Vagina (tissue), 2 donors: ENCODE measurements at places on chromosomes 7 and 10. TPM values are rescaled to one million over a fixed set of nuclear protein-coding genes. Genes with fewer than 3 reads are reported as not detected.

Gene NPTX2
- 13.0 TPM for total RNA-seq

Gene ADRA2A
- 14.2 TPM for total RNA-seq

- no peaks in the 10 kb centered on the region for H3K36me3 ChIP-seq
- no peak for DNase-seq
- H3K4me3 ChIP-seq, result no peak overlapping the region
- H3K4me1 ChIP-seq, result no peaks in the 10 kb centered on the region
- H3K27me3 ChIP-seq, result no peaks in the 10 kb centered on the region
- no peak overlapping the region for H3K27ac ChIP-seq
Measured at GRCh38 chr10:14093730-14094484, 236.8 kb downstream of the FRMD4A start.

Gene CRHR2
- total RNA-seq, result not detected

DNA sequence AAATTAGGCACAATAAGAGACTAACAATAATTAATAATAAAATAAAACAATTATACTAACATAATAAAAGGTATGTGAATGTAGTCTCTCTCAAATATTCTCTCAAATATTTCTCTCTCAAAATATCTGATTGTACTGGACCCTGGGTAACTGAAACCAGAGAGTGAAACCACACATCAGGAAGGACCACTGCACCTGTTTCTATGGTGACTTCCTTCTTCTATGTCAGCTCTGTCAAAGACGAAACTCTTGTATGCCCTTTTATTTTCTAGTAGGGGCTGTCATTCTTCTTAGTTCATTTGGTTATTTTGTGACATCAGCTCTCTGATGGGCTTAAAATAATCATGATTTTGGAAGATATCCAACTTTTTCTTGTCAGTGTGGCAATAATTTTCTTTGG is 428.0 kb upstream of the TPK1 start:
- no peaks in the 10 kb centered on the region for H3K27me3 ChIP-seq
- H3K27ac ChIP-seq, result no peak overlapping the region
- H3K36me3 ChIP-seq, result no peaks in the 10 kb centered on the region
- no peak overlapping the region for H3K4me3 ChIP-seq

Gene KCP
- 1.2 TPM for total RNA-seq

- H3K27me3 ChIP-seq, result no peaks in the 10 kb centered on the region
- no peaks in the 10 kb centered on the region for H3K36me3 ChIP-seq
- H3K27ac ChIP-seq, result no peak overlapping the region
Measured at GRCh38 chr7:124692425-124692824, 73.2 kb downstream of the GPR37 start.

- no peaks in the 10 kb centered on the region for H3K36me3 ChIP-seq
- H3K27me3 ChIP-seq, result no peaks in the 10 kb centered on the region
- no peaks in the 10 kb centered on the region for H3K4me1 ChIP-seq
- no peak for DNase-seq
- H3K4me3 ChIP-seq, result no peak overlapping the region
Measured at GRCh38 chr10:130804281-130804680, 507.2 kb downstream of the TCERG1L start.

DNA sequence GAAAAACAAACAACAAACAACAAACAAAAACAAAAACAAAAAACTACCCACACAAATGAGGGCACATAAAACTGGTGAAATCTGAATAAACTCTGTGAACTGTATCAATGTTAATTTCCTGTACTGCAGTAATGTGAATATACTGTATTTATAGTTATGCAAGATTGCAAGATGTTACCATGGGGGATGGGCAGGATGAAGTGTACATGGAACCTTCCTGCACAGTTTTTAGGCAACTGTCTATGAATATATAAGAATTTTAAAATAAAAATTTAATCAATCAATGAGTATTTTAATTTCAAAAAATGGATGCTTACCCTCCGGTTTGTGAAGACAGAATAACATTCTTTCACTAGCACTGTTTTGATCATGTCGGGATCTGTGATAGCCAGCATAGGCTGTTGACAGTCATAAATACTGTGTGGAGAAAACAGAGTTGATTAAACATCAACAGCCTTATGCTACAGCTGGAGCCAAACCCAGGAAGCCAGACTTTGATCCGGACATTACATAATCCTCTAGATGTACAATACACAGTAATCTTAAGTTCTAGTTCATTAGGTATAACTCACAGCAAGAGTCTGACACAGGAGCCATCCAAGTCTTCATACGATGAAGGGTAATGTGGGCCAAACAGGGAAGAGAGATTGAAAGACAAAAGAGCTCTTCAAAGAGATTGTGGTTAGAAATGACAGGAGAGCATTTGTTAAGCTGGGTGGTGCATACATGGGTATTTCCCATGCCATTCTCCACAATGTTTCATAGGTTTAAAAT is 14.8 kb downstream of the CYP3A7 start:
- H3K27ac ChIP-seq, result no peak overlapping the region
- H3K4me1 ChIP-seq, result no peaks in the 10 kb centered on the region
- H3K4me3 ChIP-seq, result no peak overlapping the region

- peaks cover 31% of the 10 kb centered on the region for H3K4me1 ChIP-seq
- no peaks in the 10 kb centered on the region for H3K36me3 ChIP-seq
- H3K27me3 ChIP-seq, result no peaks in the 10 kb centered on the region
Measured at GRCh38 chr10:102312683-102313082, 67.4 kb downstream of the GBF1 start.

Gene ENTPD7
- total RNA-seq, result 6.6 TPM

Gene PNLIPRP2
- not detected for total RNA-seq

GRCh38 chr7:30412782-30413504 is 65.6 kb downstream of the NOD1 start:
- no peaks in the 10 kb centered on the region for H3K4me1 ChIP-seq
- H3K36me3 ChIP-seq, result no peaks in the 10 kb centered on the region
- H3K27me3 ChIP-seq, result no peaks in the 10 kb centered on the region
- no peak overlapping the region for H3K4me3 ChIP-seq

DNA sequence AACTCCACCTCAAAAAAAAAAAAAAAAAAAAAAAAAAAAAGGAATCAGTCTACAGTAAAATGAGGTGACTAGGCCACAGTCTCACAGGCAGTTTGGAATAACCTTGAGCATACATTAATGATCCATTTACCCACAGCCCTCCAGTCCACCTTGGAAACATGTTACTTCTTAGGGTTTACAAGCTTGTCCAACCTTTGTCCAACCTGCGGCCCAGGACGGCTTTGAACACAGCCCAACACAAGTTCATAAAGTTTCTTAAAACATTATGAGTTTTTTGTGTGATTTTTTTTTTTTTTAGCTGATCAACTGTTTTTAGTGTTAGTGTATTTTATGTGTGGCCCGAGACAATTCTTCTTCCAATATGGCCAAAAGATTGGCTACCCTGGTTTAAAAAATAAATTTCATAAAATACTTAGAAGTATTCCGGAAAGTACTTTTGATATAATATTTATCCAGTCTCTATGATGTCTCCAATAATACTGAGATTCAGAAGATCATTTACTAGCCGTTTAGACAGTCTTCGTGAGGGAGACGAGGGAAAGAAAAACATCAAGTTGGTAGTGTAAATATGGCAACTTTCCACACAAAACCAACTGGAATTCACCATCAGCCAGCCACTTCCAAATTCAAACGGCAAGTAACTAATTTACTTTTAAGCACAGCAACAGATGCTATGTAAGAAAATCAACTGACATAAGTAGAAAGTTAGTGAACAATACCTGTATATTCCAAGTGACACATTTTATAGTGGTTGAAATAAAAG is 9.9 kb downstream of the BAZ1B start:
- no peak overlapping the region for H3K27ac ChIP-seq
- peaks cover 29% of the 10 kb centered on the region for H3K4me1 ChIP-seq
- no peaks in the 10 kb centered on the region for H3K27me3 ChIP-seq
- DNase-seq, result no peak
- peaks cover 64% of the 10 kb centered on the region for H3K36me3 ChIP-seq
- H3K4me3 ChIP-seq, result no peak overlapping the region

GRCh38 chr7:20238754-20239324 is 21.7 kb upstream of the MACC1 start:
- H3K4me1 ChIP-seq, result peaks cover 7% of the 10 kb centered on the region
- no peak for DNase-seq
- H3K27ac ChIP-seq, result no peak overlapping the region
- H3K27me3 ChIP-seq, result no peaks in the 10 kb centered on the region
- no peaks in the 10 kb centered on the region for H3K36me3 ChIP-seq

DNA sequence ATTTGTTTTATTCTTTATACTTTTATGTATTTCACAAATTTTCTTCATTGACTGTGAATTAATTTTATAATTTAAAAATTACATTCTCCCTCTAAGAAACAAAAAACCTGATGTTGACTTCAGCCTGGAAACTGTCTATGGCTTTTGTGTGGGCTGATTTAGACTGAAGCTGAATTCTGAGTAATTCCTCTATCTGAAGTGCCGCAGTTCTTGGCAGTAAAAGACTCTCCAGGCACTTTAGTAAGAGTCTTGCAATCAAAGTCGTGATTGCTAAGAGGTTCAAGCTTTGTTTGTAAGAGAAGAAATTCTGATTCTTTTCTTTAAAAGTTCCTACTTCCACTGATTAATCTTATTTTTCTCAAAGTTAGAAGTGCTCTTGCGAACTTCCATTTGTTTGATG is 3.4 kb upstream of the CEP41 start:
- no peak for DNase-seq
- no peak overlapping the region for H3K27ac ChIP-seq
- H3K27me3 ChIP-seq, result no peaks in the 10 kb centered on the region
- peaks cover 10% of the 10 kb centered on the region for H3K4me1 ChIP-seq
- H3K4me3 ChIP-seq, result no peak overlapping the region

DNA sequence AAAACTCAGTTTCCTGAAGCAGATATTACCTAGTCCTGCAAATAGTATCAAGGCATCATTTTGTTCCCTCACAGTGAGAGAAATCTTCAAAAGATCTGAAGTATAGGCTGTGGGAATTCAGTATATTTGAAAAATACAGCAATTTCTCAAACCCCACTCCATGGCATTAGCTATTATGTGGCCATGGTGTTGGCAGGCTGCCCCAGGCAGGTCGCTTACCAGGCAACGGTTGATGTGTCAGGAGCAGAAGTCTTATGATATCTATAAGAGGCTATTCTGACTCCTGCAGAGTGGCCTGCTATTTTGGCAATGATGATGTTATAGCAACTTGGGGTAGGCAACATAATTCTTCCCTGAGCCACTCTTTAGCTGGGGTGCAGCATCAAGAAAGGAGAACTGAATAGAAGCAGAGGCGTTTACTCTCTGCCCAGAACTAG is 187.9 kb downstream of the PLXDC2 start:
- H3K27ac ChIP-seq, result peak overlapping the region; percentile 47
- no peaks in the 10 kb centered on the region for H3K27me3 ChIP-seq
- peaks cover 7% of the 10 kb centered on the region for H3K36me3 ChIP-seq
- H3K4me1 ChIP-seq, result peaks cover 21% of the 10 kb centered on the region

Gene HOXA6
- 1.7 TPM for total RNA-seq

- H3K27me3 ChIP-seq, result no peaks in the 10 kb centered on the region
- no peak for DNase-seq
- no peaks in the 10 kb centered on the region for H3K36me3 ChIP-seq
- no peaks in the 10 kb centered on the region for H3K4me1 ChIP-seq
- no peak overlapping the region for H3K4me3 ChIP-seq
Measured at GRCh38 chr10:69769395-69769992, 32.2 kb upstream of the COL13A1 start.

Gene TEX47
- total RNA-seq, result not detected

DNA sequence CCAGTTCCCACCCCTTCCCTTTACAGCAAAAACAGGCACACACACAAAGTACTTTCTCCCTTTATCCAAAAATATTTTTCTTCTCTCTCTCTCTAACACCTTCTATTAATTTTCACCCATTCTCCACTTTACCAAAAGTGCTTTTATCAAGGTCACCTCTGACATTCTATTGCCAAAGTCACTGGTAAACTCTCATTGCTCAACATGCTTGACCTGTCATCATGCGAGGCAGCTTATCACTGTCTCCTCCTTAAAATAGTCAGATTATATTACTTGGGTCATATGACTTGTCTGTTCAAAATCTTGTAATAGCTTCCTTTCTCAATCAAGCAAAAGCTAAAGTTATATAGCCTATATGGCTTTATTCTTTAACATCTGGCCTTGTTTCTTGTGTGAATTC is 28.6 kb downstream of the MACC1 start:
- H3K4me3 ChIP-seq, result no peak overlapping the region
- no peaks in the 10 kb centered on the region for H3K27me3 ChIP-seq
- H3K36me3 ChIP-seq, result no peaks in the 10 kb centered on the region
- H3K4me1 ChIP-seq, result peaks cover 4% of the 10 kb centered on the region
- no peak for DNase-seq
- no peak overlapping the region for H3K27ac ChIP-seq

- H3K27me3 ChIP-seq, result no peaks in the 10 kb centered on the region
- DNase-seq, result no peak
- H3K27ac ChIP-seq, result no peak overlapping the region
- no peaks in the 10 kb centered on the region for H3K4me1 ChIP-seq
- H3K36me3 ChIP-seq, result peaks cover 8% of the 10 kb centered on the region
Measured at GRCh38 chr10:7235376-7235775, 175.5 kb downstream of the SFMBT2 start.

Gene HNRNPH3
- 90.4 TPM for total RNA-seq

DNA sequence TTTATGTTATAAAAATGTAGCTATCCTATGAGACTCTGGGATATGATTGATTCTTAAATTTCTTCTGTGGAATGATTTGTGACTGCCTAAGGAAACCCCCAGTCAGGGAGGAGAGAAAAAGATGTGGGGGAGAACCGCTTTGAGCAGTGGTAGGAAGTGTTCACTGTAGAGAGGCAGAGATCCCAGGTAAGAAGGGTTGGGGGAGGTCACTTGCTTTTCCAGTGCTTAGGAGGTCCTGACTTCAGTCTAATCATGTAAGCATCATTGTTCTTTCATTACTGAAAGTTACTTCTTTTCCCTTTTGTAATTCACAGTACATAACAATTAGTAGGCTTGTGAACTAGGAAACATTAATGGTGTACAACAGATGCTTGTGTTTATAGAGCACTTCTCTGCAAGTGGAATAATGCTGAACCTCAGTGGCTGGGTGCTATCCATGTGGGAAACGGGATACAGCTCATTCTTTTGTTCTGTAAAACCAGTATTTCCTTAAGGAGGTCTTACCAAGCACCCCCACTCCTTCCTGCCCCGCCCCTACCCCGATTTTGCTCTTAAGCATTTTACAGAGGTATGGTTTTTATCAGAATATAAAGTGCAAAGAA is 165.4 kb downstream of the ST7 start:
- no peak overlapping the region for H3K27ac ChIP-seq
- no peaks in the 10 kb centered on the region for H3K27me3 ChIP-seq
- H3K4me3 ChIP-seq, result no peak overlapping the region
- H3K4me1 ChIP-seq, result no peaks in the 10 kb centered on the region
- no peak for DNase-seq
- H3K36me3 ChIP-seq, result no peaks in the 10 kb centered on the region

Gene UMAD1
- 6.9 TPM for total RNA-seq

Gene LRRC61
- 14.0 TPM for total RNA-seq

- H3K36me3 ChIP-seq, result peaks cover 5% of the 10 kb centered on the region
- no peak for DNase-seq
- no peak overlapping the region for H3K4me3 ChIP-seq
- H3K27ac ChIP-seq, result no peak overlapping the region
- no peaks in the 10 kb centered on the region for H3K4me1 ChIP-seq
Measured at GRCh38 chr7:158924956-158925355, 68.6 kb downstream of the DYNC2I1 start.

Gene PITX3
- not detected for total RNA-seq

Gene PDE1C
- 19.2 TPM for total RNA-seq
